Astrocyte of the hippocampus (primary cell): ENCODE measurements at places on chromosomes 11 and 22.

GRCh38 chr22:39534591-39535356, 2.2 kb upstream of the RPS19BP1 start:
- peak; percentile 90 for DNase-seq

DNA sequence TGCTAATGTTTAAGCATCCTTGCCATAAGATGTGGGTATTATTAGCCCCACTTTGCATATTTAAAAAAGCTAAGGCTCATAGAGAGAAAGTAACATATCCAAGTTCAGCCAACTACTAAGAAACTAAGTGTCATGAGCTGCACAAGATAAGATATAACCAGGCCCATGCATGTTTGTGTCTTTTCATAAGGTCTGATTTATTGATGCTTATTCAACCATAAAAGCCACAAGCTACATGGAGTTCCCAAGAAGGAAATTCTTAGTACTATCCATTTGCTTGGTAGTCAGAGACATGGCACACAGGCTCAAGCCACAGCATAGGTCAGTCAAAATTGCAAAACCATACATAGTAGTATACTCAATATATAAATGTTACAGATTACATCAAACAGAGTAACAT, 488.5 kb downstream of the SOX6 start:
- no peak for DNase-seq

DNA sequence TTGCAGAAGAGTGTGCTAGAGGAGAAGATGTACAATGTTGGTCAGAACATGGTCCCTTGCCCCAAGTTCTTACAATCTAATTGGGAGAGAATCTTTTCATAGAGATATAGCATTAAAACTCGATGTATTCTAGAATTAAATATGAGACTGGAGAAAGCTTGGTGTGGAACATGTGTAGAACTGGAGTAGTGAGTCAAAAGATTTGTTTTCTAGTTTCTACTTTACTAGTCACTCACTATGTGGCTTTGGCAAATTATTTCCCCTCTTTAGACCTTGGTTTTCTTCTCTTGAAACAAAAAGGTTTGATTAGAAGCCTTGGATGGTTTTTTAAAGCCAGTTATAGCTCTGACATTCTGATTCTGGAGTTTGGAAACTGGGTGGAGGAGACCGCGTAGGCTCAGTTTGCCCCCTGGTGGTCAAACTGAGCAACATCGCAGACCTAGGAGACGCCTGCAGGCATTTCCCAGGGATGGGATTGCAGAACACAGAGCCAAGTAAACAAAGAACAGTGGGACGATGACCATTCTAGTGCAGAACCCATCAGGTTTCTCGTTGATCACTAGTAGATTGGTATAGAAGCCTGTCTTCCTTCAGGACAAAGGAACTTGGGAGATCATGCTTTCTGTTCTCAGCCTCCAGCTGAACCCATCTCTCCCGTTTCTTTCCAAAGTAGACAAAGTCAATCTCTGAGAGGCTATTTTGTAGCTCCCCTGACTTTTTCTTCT, 8.5 kb upstream of the CHRDL2 start:
- peak; percentile 83 for DNase-seq

DNA sequence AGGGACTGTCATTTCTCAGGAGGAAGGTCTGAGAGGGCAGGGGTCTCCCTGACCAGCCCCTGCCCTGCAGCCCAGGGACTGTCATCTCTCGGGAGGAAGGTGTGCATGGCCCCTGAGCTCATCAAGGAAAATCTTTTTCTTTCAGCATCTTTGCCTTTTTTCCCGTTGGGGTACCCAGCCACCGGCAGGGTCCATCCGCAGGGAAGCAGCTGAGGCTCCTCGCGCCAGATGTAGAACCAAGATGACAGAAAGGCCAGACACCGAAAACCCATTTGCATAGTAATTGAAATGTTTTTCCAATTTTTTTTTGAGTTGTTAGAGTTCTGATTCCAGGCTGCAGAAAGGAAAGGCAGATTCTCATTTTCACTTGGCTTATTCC, 613.9 kb downstream of the TBC1D22A start:
- no peak for DNase-seq

DNA sequence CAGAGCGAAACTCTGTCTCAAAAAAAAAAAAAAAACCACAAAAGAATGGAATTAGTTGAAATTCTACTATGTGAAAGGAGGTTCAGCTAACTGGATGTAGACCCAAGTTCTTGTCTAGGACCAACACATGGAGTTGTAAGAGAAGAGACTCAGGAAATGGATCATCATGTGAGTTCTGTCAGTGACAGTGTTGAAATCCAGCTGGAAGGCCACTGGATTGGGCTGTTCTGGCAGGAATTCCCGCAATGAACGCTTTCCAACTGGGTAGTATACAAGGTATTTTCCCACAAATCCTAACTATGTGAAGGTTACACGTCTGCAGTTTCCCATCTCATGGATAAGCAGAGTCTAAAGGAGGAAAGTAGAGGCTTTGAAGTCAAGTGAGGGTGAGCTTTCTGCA, 151.2 kb downstream of the MAML2 start:
- DNase-seq: no peak

- DNase-seq: no peak
Measured at GRCh38 chr11:17764446-17765218, 30.1 kb downstream of the KCNC1 start.

DNA sequence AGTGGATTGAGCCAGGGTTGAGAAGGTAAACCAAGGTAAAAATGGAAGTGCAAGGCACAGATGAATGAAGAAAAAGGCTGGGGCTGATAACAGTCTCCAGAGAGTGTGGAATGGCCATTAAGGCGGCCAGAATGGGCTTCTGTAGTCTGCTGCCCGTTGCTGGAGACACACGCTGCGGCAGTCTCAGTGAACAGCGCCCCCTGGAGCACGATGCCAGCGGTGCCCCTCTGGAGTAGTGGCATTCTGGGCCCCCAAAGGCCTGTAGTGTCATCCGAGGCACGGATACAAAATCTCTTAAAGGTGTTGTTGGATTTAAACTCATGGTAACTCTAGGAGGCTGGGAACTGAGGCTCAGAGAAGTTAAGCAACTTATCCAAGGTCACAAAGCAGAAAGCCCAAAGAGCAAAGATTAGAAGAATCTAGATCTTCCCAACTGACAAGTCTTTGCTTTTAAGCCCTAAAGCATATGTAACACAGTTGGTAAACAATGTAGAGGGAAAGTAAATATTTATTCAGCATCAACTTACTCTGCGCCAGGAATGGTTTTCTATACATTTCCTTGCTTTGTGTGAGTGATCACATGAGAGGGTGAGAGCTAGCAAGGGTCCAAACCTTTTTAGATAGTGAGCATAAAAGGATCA, 18.2 kb downstream of the KCNJ1 start:
- DNase-seq: peak; percentile 46

DNA sequence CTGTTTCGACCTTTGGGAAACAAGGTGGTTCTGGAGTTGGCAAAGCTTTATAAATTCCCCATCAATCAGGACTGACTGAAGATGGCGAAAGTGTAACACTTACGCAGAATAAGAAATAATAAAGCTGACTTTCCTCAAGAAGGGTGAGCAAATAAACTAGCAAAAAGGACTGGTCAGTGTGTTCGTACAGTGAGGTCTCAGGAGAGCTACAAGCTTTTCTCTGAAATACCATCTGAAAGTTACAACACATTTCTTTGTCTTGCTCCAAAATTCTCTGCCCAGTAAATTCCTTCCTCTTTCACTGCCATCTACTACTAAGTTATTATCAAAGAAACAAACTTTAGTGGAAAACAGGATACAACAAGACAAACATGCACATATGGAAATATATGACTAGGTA, 13.4 kb downstream of the PITPNB start:
- DNase-seq: no peak

GRCh38 chr11:103830205-103830604, 206.2 kb upstream of the DDI1 start:
- DNase-seq: no peak

DNA sequence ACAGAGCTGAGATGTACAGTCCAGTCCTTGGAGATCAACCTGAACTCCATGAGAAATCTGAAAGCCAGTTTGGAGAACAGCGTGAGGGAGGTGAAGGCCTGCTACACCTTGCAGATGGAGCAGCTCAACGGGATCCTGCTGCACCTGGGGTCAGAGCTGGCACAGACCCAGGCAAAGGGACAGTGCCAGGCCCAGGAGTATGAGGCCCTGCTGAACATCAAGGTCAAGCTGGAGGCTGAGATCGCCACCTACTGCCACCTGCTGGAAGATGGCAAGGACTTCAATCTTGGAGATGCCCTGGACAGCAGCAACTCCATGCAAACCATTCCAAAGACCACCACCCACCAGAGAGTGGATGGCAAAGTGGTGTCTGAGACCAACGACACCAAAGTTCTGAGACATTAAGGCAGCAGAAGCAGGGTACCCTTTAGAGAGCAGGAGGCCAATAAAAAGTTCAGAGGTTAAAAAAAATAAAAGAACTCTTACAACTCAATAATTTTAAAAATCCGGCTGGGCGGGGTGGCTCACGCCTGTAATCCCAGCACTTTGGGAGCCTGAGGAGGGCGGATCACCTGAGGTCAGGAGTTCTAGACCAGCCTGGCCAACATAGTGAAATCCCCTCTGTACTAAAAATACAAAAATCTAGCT, 69.9 kb upstream of the RTL6 start:
- peak; percentile 36 for DNase-seq

GRCh38 chr22:50032941-50033601, 20.5 kb upstream of the IL17REL start:
- no peak for DNase-seq

DNA sequence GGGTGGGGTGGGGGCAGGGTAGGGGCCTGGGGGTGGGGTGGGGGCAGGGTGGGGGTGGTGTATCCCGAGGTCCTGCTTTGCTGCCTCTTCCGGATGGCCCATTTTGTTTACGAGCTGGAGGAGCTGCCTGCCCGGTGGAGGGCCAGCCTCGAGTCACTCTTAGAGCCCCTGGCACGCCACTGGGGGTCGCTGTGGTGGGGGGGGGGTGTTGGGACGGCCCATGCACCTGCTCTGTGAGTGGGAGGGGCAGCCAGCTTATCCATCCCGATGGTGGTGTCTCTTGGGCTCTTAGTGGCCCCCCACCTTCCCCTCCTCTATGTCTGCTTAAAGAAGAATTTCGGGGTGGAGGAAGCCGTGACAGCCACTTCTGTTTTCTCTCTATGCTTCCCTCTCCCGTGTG, 24.6 kb downstream of the MRGPRD start:
- no peak for DNase-seq

GRCh38 chr11:47332303-47332711, 20.2 kb downstream of the MYBPC3 start:
- DNase-seq: no peak

- DNase-seq: no peak
Measured at GRCh38 chr11:112437096-112437495, 176.4 kb upstream of the PLET1 start.

DNA sequence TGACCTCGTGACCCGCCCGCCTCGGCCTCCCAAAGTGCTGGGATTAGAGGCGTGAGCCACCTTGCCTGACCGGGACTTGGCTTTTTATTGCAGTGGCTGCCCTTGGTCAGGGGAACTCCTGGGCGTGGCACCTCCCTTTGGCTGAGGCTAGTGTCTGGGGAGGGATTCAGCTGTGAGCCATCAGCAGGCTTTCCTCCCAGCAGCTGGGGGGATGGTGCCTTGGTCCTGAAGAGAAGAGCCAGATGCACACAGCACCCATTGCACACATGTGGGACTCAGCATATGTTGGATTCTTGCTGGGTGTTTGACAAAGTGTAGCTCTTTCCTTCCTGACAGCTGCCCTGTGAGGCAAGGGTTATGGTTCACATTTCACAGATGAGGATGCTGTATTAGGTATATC, 8.4 kb downstream of the CYTH4 start:
- DNase-seq: no peak
